Right lobe of liver (tissue), 6 donors: ENCODE measurements at places on chromosomes 6 and 20.

DNA sequence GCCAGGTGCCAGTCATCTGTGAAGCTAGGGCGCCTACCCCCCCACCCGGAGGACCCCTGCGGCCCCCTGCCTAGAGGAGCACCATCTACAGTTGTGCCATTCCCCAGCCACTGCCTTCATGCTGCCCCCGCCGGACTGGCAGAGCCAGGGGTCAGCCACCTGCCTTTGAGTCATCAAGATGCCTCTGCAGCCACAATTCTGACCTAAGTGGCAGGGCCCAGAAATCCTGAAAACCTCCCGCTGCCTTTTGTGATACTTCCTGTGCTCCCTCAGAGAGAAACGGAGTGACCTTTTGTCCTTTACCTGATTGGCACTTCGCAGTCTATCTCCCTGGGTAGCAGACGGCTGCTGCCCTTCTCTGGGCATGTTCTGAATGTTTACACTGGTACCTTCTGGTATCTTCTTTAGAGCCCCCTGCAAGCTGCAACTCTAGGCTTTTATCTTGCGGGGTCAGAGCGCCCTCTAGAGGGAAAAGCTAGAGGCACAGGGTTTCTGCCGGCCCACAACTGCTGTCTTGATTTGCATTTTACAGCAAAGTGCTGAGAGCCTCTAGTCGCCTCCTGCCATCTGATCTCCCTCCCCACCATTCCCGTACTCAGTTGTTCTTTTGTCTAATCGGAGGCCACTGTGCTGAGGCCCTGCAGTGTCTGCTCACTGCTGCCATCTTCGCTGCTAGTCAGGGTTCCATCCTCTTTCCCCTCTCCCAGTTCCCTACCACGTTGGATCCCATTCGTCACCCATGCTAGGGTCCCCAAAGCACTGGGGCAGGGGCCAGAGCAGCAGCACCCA lies 26.9 kb downstream of the SPATA2 start:
- peak; percentile 53 for DNase-seq

DNA sequence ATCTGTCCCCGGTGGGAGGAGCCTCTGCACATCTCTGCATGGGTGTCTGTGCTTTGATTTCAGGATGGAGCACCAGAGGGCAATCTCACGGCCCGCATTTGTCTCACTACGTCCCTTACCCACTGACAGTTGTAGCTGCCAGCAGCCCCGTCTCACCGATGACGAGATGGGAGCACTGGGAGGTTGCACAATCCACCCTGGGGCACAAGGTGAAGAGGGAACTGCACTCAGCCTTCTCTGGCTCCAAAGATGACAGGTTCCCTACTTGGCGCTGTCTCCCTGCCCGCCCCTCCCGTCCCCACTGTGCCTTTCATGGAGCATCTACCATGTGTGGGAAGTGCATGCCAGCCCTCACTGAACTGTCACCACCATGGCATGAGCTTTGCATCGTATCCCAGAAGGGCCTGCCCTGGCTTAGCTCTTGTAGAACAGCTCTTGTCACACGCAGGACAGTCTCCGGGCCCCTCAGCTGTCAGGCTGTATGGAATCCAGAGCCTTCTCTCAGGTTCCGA lies 99.9 kb upstream of the PMEPA1 start:
- no peak for DNase-seq

- DNase-seq = no peak
These were observed 291.3 kb downstream of the ALDH8A1 start for GRCh38 chr6:134658596-134658995.

DNA sequence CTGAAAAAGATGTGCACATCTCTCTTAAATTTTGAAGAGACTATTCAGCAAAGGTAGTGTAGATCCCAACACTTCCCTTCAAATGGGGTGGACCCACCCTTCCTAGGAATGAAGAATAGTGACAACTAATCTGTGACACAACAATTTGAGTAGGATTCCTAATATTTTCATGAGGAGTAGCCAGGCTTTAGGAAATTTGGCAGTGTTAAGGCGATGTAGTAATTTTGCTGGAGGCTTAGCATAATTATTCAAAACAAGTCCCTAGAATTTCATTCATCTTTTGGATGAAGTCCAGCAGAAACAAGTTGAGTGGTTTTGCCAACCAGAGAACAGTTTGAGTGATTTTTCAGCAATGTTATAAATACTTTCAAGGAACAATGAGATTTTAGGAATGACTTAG lies 52.4 kb downstream of the ELOVL4 start:
- DNase-seq = no peak

- no peak for DNase-seq
These were observed 264.3 kb downstream of the PTPRK start for GRCh38 chr6:128256095-128256494.

DNA sequence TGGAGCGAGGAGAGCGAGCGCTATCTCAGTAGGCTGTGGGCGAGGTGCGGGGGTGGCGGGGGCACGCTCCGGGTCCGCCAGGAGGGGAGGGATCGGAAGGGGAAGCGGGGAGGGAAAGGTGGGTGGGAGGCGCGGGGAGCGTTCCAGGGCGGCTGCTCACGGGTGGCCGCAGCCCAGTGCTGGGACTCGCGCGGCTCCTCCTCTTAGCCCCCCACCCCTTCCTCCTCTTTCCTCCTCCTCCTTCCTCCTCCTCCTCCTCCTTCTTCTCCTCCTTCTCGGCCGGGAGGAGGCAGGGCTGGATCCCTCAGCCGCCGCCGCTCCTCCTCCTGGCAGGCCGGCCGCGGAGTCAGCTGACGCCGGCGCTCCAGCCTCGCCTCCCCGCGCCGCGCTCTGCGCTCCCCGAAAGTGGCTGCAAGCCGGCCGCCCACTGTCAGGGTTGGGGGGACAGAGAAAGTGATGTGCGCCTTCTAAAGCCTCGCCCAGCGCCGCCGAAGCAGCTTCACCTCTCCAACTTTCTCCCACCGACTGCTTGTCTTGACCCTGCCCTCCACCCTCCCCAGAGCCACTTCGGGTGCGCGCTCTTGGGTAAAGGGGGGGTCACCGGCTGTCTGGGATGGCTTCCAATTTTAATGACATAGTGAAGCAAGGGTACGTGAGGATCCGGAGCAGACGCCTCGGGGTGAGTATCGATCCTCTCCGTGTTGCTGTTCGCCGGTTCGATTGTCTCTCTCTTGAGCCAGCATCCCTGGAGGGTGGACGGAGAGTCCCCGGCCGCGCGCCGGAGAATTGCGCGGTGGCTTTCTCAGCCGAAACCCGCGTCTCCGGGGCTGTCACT lies at the start of gene DOK5:
DOK5 (plus strand) TSS at position 260 of the 835 bp plus-strand sequence; CDS start at position 614, 354 bp downstream.
- no peak for DNase-seq

DNA sequence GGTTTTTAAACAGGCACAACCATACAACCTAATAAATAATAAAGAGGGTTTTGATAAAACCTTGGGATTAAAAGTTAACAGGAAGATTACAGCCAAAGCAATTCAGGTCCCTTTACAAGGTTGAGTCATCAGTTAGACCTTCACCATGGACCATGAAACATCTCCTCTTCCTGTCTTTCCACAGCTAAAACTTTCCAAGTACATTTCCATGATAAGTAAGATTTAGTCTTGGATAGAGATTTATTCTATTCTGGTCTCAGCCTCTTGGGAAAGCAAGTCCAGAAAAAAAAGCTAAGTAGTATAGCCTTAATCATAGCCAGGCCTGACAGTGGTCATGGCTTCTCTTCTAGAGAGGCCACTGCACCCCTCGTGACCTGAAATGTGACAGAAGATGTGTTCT lies 2.9 kb upstream of the PRSS35 start:
- no peak for DNase-seq
